Stimulated activated CD4-positive, alpha-beta T cell treated with anti-CD3 and anti-CD28 coated beads, Interleukin-4, amount 100 ng/mL, for 48 hours (primary cell): ENCODE measurements at places on chromosomes 6 and 20.

DNA sequence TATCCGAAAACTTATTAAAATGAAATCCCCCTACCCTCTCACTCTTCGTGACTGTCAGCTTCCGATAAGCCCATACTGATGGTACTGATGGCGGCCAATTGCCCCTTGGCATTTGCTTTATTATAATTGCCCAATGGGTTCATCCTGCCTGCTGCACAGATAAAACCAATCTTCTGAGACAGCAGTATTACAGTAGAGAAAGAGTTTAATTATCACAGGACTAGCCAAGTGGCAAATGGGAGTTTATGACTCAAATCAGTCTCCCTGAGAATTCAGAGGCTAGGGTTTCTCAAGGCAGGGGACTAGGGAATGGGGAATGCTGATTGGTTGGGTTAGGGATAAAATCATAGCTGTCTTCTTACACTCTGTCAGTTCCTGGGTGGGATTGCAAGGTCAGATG lies 259.5 kb downstream of the SOD2 start:
- no peak for DNase-seq

DNA sequence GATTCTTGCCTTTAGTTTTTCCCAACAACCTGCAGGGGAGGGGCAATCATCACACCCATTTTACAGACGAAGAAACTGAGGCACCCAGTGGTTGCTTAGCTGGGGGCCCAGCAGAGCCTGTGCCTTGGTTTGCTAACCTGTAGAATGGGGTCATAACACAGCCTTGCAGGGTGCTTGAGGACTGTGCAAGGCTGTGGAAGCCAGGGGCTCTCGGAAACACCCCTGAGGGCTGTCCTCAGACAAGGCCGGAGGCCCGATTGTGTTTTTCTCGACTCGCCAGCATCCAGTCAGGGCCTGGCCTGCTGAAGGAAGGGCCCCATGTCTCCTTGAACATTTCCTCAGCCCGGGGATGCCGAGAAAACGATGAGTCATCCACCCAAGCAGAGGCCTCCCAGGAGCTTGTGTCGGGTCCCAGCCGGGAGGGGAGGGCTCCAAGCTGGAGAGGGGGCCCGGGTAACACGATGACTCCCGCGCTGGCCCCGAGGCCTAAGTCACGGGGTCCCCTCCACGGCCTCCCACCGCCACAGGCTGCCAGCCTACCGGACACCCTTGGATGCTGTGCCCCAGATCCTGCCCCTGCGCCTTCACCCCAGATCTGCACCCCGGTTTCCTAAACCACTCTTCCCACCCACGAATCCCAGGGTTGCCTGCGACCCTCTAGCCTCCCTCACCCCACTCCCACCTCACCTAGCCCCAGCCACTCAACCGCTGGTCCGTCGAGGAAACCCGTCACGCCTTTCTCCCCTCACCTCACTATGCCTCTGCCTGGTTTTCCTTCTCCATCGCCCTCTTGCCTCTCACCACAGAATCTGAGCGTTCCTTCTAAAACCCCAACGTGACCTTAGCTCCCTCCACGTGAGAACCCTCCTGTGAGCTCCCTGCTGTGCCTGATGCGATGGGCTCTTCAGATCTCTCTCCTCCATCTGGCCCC lies 10.6 kb downstream of the NOL4L start:
- no peak for DNase-seq

DNA sequence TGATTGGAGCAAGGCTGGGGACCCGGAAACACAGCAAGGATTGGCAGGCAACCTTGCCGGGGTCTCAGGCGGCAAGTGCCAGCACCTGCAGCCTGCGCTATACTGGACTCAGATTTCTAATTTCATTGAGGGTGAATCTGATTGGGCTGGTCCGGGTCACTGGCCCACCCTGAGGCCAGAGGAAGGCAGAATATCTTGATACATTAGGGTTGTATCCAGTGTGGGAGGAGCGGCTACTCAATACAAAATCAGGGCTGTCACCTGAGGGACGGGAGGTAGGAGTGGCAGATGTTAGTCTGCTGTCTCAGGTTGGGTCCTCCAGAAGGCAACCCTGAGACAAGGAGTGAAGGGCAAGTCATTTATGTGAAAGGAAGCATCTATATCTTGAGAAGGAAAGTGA lies 40.7 kb downstream of the BFSP1 start:
- no peak for DNase-seq

DNA sequence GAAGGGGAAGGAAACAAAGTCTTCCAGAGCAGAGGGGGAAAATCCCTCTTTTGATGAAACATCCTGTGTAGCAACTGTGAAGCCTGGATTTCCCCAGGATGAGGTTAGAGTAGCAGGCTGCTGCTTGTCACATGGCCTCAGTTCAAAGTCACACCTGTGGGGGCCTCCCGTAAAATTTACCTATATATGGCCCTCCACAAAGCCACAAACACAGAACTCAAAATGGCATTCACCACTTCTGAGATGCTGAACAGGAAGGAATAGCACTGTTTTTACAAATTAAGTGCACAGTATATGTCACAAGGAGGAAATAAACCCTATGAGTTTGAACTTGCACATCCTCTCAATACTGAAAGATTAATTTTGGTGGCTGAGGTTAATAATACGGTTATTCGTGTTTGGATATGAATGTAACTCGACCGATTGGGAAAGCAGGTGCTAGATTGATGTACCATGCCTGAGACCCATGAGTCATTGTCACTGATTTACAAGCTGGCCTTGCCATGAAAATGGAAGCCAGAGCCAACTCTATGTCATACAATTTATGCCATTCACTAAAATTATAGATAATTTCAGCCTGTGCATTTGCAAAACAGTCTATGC lies 70.6 kb downstream of the SGK1 start:
- DNase-seq = peak; percentile 44

DNA sequence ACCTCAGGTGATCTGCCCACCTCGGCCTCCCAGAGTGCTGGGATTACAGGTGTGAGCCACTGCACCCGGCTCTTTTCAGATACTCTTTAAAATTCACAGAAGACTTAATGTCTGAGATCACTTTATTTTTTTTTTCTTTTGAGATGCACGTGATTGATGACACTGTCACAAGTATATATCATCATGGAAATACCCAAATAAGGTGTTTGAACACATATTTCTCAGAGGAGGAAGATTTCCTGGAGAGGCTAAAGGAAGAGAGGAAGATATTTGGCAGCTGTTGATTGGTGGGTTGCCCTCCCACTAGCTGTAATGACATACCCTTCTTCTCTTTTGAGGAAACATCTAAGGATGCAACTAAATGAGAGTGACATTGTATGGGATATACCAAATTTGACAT lies 225.9 kb upstream of the CITED2 start:
- DNase-seq = no peak

GRCh38 chr6:144152334-144152900 lies 2.1 kb downstream of the STX11 start:
- no peak for DNase-seq

DNA sequence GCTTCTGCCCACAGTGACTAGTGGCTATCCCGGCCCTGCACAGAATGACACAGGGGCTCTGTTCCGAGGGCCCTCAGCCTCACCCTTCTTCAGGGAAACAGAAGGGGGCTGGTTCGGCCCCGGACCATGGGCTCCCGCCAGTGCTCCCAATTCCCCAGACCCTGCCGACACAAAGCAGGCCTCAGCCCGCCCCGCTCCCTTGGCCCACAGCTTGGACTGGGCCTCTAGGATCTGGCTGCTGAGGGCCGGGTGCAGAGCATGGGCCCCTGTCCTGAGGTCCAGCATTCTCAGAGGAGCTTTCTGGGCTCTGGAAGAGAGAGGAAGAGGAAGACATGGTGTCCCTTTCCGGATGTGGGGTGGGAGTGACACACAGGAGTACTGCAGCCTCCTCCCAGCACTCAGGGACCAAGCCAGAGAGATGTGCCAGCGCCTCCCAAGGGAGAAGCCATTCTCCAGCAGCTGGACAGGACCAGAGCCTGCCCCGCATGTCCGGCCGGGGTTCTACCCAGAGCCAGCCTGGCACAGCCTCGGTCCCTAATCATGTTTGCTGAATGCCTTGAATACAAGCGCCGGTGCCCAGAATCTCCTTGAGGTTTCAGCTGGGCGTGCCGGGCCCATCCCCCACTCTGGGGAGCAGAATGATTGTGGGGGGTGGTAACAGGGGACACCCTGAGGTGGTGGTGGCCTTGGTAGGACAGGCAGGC lies 23.9 kb downstream of the C20orf203 start:
- DNase-seq = no peak

DNA sequence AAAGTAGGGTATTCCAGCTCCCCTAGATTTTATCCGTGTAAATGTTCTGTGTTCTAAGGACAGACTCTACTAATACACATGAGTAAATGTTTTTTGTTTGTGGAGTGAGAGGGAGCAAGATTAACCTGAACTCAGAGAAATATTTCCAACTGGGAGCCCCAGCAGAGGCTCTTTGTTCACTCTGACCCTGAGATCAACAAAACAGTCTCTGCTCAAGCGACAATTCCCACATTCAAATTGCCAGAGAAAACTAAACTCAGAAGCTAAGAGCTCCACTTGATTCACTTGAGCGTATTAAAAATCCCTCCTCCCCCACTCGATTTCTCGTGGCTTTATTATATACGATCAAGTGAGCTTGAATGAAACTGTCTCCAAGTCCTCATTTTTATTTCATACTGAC lies 413.9 kb upstream of the JARID2 start:
- no peak for DNase-seq

DNA sequence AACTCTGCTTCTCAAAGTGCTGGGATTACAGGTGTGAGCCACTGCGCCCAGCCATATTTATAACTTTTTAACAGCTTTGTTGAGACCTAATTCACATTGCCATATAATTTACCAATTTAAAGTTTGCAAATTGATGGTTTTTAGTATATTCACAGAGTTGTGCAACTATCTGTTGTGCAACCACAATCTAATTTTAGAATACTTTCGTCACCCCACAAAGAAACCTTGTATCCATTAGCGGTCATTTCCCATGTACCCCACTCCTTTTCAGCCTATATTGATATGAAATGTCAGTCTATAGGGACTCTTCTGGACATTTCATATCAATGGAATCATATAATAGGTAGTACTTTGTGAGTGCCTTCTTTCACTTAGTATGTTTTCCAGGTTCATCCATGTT lies 55.8 kb downstream of the FOXO3 start:
- no peak for DNase-seq

DNA sequence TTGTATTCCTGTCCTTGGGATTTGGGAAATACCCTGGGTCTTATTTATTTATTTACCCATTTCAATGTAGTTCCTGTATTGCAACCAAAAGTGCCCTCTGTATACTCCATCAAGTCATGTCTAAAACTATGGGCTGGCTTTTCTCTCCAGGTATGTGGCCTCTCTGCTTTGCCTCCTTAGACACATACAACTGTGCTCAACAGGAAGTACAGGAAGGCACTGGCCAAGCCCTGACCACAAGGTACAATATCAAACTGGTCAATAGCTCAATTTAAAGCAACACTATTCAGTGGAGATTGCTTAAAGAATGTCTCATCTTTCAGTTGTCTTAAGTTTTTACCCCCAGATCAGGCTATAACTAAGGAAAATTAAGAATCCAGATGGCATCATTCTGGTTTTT lies 42.3 kb upstream of the SLC24A3 start:
- no peak for DNase-seq

GRCh38 chr6:159609652-159610178 lies 83.3 kb downstream of the SOD2 start:
- no peak for DNase-seq

DNA sequence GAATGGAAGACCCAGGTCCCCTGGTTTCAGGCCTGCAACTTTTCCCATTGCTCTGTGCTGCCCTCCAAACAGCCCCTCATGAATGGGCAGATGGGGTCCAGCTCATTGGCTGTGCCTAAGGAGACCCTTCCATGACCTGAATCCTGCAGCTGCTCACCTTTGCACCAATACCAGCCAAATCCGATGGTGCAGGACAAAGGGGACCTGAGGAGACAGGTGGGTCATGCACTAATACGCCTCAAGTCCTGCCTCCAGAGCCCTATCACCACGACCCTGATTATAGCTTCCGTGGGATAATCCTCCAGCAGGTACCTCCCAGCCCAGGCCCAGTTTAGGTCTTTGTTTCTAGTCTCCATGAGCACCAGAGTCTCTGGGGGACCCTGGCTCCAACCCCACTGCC lies 16.8 kb downstream of the TREM1 start:
- no peak for DNase-seq
